CD4-positive, alpha-beta memory T cell (primary cell): ENCODE measurements at places on chromosomes 1 and 21. TPM values are rescaled to one million over a fixed set of nuclear protein-coding genes. Genes with fewer than 3 reads are reported as not detected.

DNA sequence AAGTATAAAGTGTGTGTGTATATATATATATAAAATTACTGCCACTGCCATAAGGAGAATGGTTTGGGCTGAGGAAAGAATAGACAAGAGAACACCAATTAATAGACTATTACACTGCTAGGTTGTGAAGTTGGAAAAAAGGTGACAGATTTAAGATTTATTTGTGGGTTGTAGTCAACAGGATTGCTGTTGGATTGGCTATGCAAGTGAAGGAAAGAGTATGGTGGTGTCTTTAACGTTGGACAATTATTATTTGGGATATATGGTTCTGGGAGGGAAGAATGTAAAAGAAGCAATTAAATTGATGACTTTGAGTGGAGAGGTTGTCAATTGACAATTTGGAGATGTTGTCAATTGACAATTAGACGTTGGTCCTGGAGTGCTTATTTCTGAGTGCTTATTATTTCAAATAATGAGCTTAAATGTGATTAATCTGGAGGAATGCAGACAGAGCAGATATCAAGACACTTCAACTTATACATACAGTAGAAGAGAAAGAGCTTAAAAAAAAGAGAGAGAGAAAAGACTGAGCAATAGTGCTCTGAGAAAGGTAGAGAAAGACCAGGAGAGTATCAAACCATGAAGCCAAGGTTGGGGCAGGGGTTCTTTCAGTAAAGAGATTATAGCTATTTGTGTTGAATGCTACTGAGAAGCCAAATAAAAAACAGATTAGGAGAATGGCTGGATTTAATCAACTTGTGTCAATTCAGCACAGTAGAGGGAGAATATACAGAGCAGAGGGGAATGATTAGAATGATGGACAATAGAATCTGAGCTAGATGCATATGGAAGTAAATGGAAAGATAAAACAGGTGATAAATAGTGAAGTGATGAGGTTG lies 9.7 kb downstream of the PTGS2 start:
- no peak overlapping the region for H3K27ac ChIP-seq
- H3K4me3 ChIP-seq, result no peak overlapping the region

DNA sequence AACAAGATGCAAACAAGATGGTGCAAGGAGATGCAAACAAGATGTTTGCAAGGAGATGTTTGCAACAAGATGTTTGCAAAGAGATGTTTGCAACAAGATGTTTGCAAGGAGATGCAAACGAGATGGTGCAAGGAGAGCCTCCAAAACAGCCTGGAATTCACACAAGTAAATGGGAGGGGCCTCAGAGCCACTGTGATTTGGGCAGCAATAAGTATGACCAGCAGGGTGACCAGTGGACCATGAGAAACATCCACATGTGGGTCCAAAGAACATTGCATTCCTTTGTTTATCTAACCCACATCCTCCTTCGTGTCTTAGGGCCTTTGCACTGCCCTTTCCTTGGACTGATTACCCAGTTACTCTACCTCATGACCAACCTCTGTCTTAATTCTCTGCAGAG lies 162.9 kb downstream of the PLPP3 start:
- H3K27me3 ChIP-seq, result no peaks in the 10 kb centered on the region
- H3K27ac ChIP-seq, result no peak overlapping the region
- no peak for DNase-seq
- no peaks in the 10 kb centered on the region for H3K4me1 ChIP-seq

DNA sequence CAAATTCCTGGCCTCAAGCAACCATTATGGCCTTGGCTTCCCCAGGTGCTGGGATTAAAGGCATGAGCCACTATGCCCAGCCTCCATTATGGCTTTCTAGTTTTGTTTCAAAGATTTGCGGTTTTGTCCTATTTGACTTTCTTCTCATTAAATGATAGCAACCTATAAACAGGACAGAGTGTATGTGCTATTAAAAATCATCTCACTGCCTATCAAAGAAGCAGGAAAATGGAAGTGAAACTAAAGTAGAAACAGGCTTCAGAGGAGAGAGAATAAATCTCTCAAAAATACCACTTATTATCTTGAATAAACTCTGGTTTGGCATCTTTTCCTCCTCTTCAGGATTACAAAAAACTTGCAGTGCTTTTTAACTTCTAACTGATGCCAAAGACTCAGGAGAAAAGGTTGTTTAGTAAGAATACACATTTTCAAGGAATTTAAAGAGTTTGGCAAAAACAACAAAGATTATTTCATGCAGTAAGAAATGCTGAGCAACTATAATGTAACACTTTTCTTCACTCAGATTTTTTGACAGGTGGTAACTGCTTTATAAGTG lies 28.7 kb downstream of the ACBD3 start:
- DNase-seq, result no peak
- H3K4me3 ChIP-seq, result no peak overlapping the region
- H3K36me3 ChIP-seq, result peaks cover 46% of the 10 kb centered on the region
- no peak overlapping the region for H3K27ac ChIP-seq
- H3K4me1 ChIP-seq, result peaks cover 4% of the 10 kb centered on the region

- no peak overlapping the region for H3K4me3 ChIP-seq
- no peaks in the 10 kb centered on the region for H3K36me3 ChIP-seq
- H3K4me1 ChIP-seq, result no peaks in the 10 kb centered on the region
Observed at GRCh38 chr1:183270541-183271141, 84.6 kb downstream of the LAMC2 start.

DNA sequence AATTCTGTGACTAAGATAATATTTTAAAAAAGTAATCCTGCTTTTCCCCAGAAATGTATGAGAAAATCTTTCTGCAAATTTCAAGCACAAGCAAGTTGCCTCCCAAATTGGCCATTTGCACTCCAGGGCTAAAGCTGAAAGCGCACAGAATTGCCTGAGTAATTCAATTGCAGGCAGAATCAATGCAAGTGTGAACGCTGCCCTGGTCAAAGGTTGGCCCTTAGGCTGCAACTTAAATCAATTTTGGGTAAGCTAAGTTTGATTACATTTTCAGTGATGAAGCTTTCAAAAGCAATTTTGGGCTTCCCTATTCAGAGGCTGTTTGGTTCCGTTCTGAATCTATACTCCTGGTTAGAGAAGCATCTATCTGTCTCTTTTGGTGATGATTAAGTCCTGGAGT lies 501.8 kb upstream of the ZRANB2 start:
- H3K27me3 ChIP-seq, result no peaks in the 10 kb centered on the region
- H3K36me3 ChIP-seq, result no peaks in the 10 kb centered on the region
- no peak for DNase-seq
- no peaks in the 10 kb centered on the region for H3K4me1 ChIP-seq
- no peak overlapping the region for H3K4me3 ChIP-seq

GRCh38 chr1:101520302-101520701 lies 283.5 kb downstream of the S1PR1 start:
- H3K4me3 ChIP-seq, result no peak overlapping the region
- no peak overlapping the region for H3K27ac ChIP-seq
- peak; percentile 29 for DNase-seq
- H3K27me3 ChIP-seq, result no peaks in the 10 kb centered on the region
- H3K4me1 ChIP-seq, result peaks cover 5% of the 10 kb centered on the region

DNA sequence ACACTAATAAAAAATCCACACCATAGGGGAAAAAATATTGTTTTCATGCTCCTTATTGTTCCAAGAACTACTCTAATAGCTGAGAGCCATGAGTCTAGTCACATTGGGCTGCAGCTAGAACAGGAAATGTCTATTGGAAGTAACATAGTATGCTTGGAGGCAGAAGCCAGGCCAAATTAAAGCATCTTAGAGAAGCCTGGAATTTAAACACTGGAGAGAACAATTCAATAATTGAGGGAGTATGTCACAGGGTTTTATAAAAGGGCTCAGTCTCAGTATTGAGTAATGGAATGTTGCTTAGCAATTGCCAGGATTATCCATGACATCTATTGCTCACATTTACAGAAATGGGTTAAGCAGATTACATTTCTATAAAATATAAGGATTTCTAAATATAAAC lies 471.3 kb downstream of the LMO4 start:
- no peak overlapping the region for H3K27ac ChIP-seq
- H3K27me3 ChIP-seq, result no peaks in the 10 kb centered on the region
- no peak overlapping the region for H3K4me3 ChIP-seq
- no peaks in the 10 kb centered on the region for H3K36me3 ChIP-seq
- DNase-seq, result no peak
- H3K4me1 ChIP-seq, result no peaks in the 10 kb centered on the region

- H3K4me3 ChIP-seq, result no peak overlapping the region
- no peak for DNase-seq
- H3K36me3 ChIP-seq, result no peaks in the 10 kb centered on the region
- no peak overlapping the region for H3K27ac ChIP-seq
Observed at GRCh38 chr1:182715531-182715930, 31.1 kb upstream of the RGS8 start.

GRCh38 chr1:212583643-212584042 lies 24.9 kb upstream of the ATF3 start:
- peaks cover 5% of the 10 kb centered on the region for H3K27me3 ChIP-seq
- H3K4me3 ChIP-seq, result no peak overlapping the region
- no peak for DNase-seq
- H3K27ac ChIP-seq, result no peak overlapping the region

- DNase-seq, result no peak
- H3K27ac ChIP-seq, result no peak overlapping the region
Observed at GRCh38 chr1:167114725-167115124, 20.9 kb downstream of the STYXL2 start.

DNA sequence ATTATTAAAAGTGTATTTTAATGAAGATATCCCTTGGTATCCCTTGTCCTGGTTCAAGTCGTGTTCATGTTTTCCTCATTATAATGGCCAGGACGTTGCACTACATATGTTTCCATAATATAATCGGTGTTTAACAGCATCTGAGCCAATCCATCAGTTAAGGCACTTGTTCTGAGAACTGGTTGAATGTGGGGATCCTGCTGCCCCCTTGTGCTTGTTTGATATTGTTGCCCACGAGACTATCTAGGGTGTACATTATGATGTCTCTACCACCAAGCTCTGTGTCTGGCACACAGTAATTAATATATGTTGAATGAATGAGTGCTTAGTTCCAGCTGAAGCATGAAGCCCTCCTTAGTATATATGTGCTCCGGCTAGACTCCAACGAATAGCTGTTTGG lies 193.0 kb downstream of the CACNA1E start:
- no peaks in the 10 kb centered on the region for H3K36me3 ChIP-seq
- no peak overlapping the region for H3K27ac ChIP-seq
- no peaks in the 10 kb centered on the region for H3K27me3 ChIP-seq
- no peak for DNase-seq
- no peaks in the 10 kb centered on the region for H3K4me1 ChIP-seq
- no peak overlapping the region for H3K4me3 ChIP-seq

GRCh38 chr1:111471012-111471411 lies 2.8 kb upstream of the C1orf162 start:
- H3K4me1 ChIP-seq, result peaks cover 80% of the 10 kb centered on the region
- no peaks in the 10 kb centered on the region for H3K27me3 ChIP-seq
- H3K36me3 ChIP-seq, result no peaks in the 10 kb centered on the region
- H3K27ac ChIP-seq, result peak overlapping the region; percentile 68

DNA sequence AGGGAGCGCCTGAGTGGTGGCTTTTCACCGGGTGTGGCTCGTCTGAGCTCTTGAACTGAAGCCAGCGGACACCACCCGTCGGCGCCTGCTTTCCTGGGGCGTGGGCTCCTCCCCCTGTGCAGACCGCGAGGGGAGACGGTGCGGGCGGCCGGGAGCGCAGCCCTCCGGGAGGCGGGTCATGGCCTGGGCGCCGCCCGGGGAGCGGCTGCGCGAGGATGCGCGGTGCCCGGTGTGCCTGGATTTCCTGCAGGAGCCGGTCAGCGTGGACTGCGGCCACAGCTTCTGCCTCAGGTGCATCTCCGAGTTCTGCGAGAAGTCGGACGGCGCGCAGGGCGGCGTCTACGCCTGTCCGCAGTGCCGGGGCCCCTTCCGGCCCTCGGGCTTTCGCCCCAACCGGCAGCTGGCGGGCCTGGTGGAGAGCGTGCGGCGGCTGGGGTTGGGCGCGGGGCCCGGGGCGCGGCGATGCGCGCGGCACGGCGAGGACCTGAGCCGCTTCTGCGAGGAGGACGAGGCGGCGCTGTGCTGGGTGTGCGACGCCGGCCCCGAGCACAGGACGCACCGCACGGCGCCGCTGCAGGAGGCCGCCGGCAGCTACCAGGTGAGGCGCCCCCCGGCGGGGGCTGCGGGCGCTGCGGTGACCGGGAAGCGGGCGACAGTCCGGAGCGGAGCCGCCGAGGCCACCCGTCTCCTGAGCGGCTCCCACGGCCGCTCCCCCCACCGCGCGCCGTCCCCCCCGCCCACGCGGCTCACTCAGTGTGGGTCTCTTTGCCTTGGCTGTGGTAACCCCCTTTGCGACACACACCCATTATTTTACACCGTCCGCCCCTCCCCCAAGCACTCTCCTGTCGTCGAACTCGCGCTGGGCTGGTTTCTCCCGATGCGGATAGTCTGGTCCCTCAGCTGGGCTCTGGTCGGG lies at the start of gene TRIM58:
TRIM58 (plus strand) TSS at position 119 of the 916 bp plus-strand sequence; CDS start at position 179, 60 bp downstream.
- no peaks in the 10 kb centered on the region for H3K36me3 ChIP-seq
- H3K27me3 ChIP-seq, result peaks cover 5% of the 10 kb centered on the region
- H3K4me3 ChIP-seq, result no peak within 1 kb of the TSS

DNA sequence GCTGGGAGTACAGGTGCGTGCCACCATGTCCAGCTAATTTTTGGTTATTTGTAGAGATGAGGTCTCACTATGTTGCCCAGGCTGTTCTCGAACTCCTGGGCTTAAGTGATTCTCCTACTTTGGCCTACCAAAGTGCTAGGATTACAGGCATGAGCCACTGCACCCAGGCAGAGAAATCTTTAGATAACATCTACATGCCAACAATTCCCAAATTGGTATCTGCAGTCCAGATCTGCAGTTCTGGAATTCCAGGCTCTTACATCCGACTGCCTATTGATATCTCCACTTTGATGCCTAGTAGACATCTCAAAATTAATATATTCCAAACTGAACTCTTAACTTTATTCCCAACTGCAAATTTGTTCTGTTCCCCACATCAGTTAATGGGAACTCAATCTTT lies 23.3 kb downstream of the INAVA start:
- no peak overlapping the region for H3K4me3 ChIP-seq
- H3K27ac ChIP-seq, result no peak overlapping the region
- no peaks in the 10 kb centered on the region for H3K36me3 ChIP-seq
- DNase-seq, result no peak
- no peaks in the 10 kb centered on the region for H3K4me1 ChIP-seq
- no peaks in the 10 kb centered on the region for H3K27me3 ChIP-seq

GRCh38 chr1:5950201-5950895 lies 41.9 kb downstream of the NPHP4 start:
- no peak overlapping the region for H3K27ac ChIP-seq
- DNase-seq, result no peak
- H3K27me3 ChIP-seq, result no peaks in the 10 kb centered on the region
- no peak overlapping the region for H3K4me3 ChIP-seq

GRCh38 chr1:233395863-233396646 lies 68.5 kb downstream of the MAP3K21 start:
- H3K27me3 ChIP-seq, result no peaks in the 10 kb centered on the region
- no peak overlapping the region for H3K27ac ChIP-seq
- no peak for DNase-seq
- H3K4me3 ChIP-seq, result no peak overlapping the region

- H3K27me3 ChIP-seq, result no peaks in the 10 kb centered on the region
- no peak overlapping the region for H3K27ac ChIP-seq
- no peak for DNase-seq
- H3K4me3 ChIP-seq, result no peak overlapping the region
- H3K4me1 ChIP-seq, result no peaks in the 10 kb centered on the region
Observed at GRCh38 chr1:8591569-8591968, 225.9 kb downstream of the RERE start.

USP1 gene
- 46.3 TPM for total RNA-seq

CACNA1S gene
- not detected for total RNA-seq

TRIM45 gene
- 0.25 TPM for total RNA-seq

HSD3B1 gene
- total RNA-seq, result not detected

SORT1 gene
- total RNA-seq, result 0.69 TPM

TAS1R3 gene
- 1.5 TPM for total RNA-seq

DNM3 gene
- 2.0 TPM for total RNA-seq

CATSPERE gene
- total RNA-seq, result 1.4 TPM

NBPF6 gene
- total RNA-seq, result not detected
